Breast epithelium (tissue), 4 donors: ENCODE measurements at places on chromosomes 2 and 18. TPM values are rescaled to one million over a fixed set of nuclear protein-coding genes. Genes with fewer than 3 reads are reported as not detected.

DNA sequence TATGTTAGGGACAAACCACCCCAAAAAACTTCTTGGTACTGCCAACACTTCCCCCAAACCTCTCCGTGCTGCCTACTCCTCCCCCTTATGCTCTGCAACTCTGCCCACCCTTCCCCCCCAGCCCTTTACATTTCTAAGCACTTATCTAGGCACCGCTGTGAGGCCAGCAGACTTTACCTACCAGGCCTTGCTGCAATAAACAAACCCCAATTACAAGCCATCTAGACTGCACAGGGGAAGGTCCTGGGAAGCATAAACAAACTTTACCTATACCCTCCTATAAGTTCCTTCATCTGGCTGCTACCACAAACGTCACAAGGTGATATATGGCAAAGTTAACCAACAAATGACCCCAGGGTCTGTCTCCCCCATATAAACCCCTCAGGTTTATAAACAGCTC, 259.4 kb upstream of the GULP1 start:
- H3K4me1 ChIP-seq = no peaks in the 10 kb centered on the region
- no peaks in the 10 kb centered on the region for H3K27me3 ChIP-seq
- no peak for DNase-seq
- no peaks in the 10 kb centered on the region for H3K36me3 ChIP-seq
- H3K27ac ChIP-seq = no peak overlapping the region

- no peaks in the 10 kb centered on the region for H3K27me3 ChIP-seq
- no peaks in the 10 kb centered on the region for H3K36me3 ChIP-seq
- H3K4me1 ChIP-seq = no peaks in the 10 kb centered on the region
These were observed 85.2 kb upstream of the UNC80 start for GRCh38 chr2:209686448-209686847.

GRCh38 chr18:46156124-46156745, 52.0 kb downstream of the HAUS1 start:
- no peaks in the 10 kb centered on the region for H3K27me3 ChIP-seq
- H3K4me3 ChIP-seq = no peak overlapping the region
- H3K27ac ChIP-seq = no peak overlapping the region
- no peak for DNase-seq

DNA sequence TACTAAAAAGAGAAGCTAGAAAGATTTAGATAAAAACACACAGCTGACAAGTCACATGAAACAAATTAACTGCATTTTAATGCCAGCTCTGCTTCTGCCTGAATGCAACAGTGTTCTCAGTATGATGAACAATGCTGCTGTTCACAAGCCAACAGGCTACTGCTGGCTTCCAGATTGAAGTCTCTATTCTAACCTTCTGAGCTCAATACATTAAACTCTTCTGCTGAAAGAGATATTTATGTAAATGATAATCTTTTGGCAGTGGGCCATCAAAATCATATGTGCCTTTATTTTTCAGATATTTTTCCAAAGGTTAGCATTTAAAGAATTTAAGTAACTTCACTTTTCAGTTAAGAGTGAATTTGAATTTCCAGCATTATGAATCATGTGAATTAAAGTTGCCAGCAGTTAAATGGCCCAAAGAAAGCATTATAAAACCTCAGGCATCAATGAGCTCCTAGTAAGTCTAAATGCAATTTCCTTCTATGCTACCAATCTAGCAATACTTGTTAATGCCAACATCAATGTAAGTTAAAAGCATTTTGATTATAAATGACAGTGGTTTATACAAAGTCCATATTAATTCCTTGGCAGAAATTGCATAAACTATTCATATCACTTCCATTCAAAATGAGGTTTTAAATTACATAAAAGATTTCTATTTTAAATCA, 72.4 kb downstream of the ID2 start:
- no peak for DNase-seq
- H3K4me1 ChIP-seq = no peaks in the 10 kb centered on the region
- H3K4me3 ChIP-seq = no peak overlapping the region
- no peaks in the 10 kb centered on the region for H3K36me3 ChIP-seq
- H3K27ac ChIP-seq = no peak overlapping the region

DNA sequence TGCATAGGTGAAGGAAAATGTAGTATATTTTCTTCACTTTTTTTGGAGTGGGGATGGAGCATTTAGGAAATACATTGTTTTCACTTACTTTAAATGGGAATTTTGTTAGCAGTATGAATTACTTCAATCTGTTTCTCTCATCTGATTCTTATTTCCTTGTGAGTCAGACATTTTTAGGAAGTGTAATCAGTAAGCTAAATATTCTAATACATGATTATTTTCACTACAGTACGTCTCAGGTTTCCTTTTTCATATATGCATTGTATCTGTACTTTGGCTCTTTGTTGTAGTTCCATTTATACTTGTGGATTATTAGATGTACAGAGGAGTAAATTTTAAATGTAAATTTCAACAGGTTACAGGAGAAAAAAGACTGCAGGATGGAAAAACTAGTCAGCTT, 27.9 kb downstream of the GPD2 start:
- no peak for DNase-seq
- no peaks in the 10 kb centered on the region for H3K27me3 ChIP-seq
- no peaks in the 10 kb centered on the region for H3K4me1 ChIP-seq
- no peak overlapping the region for H3K4me3 ChIP-seq

- no peaks in the 10 kb centered on the region for H3K36me3 ChIP-seq
- no peak overlapping the region for H3K27ac ChIP-seq
- no peak for DNase-seq
- no peaks in the 10 kb centered on the region for H3K4me1 ChIP-seq
- no peak overlapping the region for H3K4me3 ChIP-seq
These were observed 50.0 kb upstream of the CTDP1 start for GRCh38 chr18:79629606-79630005.

GRCh38 chr2:122692400-122693083, 937.1 kb downstream of the TSN start:
- no peaks in the 10 kb centered on the region for H3K27me3 ChIP-seq
- no peak overlapping the region for H3K27ac ChIP-seq
- DNase-seq = no peak
- H3K4me3 ChIP-seq = no peak overlapping the region
- no peaks in the 10 kb centered on the region for H3K4me1 ChIP-seq

RAX gene
- not detected for total RNA-seq

- peak overlapping the region; percentile 3 for H3K27ac ChIP-seq
- H3K36me3 ChIP-seq = no peaks in the 10 kb centered on the region
- H3K4me3 ChIP-seq = no peak overlapping the region
- no peaks in the 10 kb centered on the region for H3K4me1 ChIP-seq
- H3K27me3 ChIP-seq = no peaks in the 10 kb centered on the region
These were observed 43.7 kb upstream of the CAB39 start for GRCh38 chr2:230668939-230669303.

DNA sequence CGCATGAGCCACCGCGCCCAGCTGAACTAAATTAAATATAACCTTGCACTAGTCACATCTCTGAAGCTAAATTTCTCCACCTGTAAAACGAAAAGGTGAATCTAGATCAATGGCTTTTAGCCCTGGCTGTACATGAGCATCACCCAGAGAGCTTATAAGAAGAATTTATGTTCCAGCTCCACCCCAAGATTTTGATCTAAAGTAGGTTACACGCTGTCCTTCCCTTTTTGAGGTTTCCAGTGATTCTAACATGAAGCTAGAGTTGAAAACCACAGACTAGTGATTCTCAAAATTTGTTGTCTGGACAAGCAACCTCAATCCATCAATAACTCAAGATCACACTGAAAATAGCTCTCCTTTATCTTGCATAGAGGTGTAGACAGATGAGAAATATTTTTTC, 208.8 kb upstream of the CRIM1 start:
- H3K4me3 ChIP-seq = no peak overlapping the region
- H3K27ac ChIP-seq = no peak overlapping the region
- no peaks in the 10 kb centered on the region for H3K36me3 ChIP-seq
- H3K4me1 ChIP-seq = no peaks in the 10 kb centered on the region
- DNase-seq = no peak

DNA sequence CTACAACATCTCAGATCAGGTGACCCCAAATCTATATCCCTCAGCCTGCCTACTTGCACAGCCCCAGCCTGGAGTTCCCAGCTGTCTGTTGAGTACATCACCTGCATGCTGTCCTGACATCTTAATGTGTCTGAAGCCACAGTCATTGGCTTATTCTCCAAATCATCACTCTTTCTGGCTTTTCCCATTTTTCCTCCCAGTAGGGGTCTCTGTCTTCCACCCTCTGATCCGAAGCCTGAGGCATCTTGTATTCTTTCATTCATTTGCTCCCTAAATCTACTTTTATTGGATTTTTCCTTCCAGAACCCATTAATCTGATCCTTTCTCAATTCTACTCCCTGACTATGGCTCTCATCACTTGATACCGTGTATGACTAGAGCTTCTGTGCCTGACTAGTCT, 332.9 kb upstream of the DCC start:
- no peak for DNase-seq
- H3K4me1 ChIP-seq = no peaks in the 10 kb centered on the region
- H3K4me3 ChIP-seq = no peak overlapping the region
- no peak overlapping the region for H3K27ac ChIP-seq
- H3K36me3 ChIP-seq = no peaks in the 10 kb centered on the region

DNA sequence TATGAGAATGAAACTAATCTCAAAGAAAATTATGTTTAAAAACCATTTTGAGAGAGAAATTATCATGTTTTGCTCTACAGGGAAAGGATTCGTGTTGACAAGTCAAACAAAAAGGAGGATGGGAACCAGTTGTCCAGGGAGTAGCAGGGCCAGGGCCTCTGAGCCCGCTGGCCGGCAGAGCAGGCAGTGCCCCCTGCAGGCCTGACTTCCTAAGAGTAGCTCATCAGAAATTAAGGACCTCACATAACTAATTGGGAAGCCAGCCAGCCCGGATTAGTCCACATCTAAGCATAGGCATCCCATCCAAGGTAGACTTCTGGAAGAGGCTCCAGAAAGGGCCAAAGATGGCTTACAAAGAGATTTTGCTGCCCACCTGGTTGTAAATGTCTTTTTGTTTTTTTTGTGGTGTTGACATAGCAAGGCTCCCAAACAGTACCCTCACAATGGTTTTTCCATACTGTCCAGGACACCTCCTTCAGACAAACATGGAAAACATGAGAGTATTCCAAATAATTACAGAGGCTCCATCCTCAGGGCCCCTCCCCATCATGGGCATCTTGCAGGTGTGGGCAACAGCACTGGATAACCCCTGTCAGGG, 241.2 kb upstream of the TANK start:
- H3K27me3 ChIP-seq = no peaks in the 10 kb centered on the region
- DNase-seq = peak; percentile 61
- H3K36me3 ChIP-seq = no peaks in the 10 kb centered on the region
- no peak overlapping the region for H3K4me3 ChIP-seq

SP140 gene
- 2.6 TPM for total RNA-seq

DNA sequence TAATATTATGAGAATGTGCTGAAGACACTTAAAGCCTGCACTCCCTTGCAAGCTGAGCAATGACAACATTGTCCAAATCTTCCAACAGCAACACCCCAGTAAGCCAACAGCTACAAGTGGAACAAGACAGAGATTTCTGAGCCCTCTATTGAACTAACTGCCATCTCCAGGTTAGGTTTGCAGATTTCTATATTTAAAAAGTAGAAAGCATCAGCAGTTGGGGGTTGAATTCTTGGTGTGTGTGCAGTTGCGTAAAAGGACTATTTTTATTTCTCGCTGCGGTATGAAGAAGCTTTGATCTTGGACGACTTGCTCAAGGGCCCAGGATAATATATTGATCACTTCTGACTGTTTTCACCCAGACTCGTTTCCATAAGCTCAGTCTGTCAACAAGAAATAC, 106.2 kb upstream of the ZFP36L2 start:
- no peak overlapping the region for H3K4me3 ChIP-seq
- peaks cover 5% of the 10 kb centered on the region for H3K4me1 ChIP-seq
- DNase-seq = no peak

DNA sequence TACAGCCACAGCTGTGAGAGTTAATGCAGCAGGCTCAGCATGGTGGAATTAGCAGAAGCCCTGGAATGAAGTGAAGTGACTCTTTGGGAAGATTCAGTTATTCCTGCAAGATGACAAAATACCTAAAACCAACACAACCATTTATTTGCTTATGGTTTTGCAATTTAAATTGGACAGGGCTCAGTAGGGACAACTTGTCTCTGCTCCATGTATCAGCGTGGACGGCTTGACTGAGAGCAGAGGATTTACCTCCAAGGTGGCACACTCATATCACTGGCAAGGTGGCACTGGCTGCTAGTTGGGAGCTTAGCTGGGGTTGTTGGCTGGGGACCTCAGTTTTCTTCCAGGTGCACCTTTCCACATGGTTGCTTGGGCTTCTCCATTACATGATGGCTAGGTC, 58.3 kb downstream of the LTBP1 start:
- H3K27ac ChIP-seq = no peak overlapping the region
- H3K36me3 ChIP-seq = no peaks in the 10 kb centered on the region
- H3K27me3 ChIP-seq = no peaks in the 10 kb centered on the region
- H3K4me3 ChIP-seq = no peak overlapping the region
